ENCODE measurements at places on chromosomes 4 and X.

DNA sequence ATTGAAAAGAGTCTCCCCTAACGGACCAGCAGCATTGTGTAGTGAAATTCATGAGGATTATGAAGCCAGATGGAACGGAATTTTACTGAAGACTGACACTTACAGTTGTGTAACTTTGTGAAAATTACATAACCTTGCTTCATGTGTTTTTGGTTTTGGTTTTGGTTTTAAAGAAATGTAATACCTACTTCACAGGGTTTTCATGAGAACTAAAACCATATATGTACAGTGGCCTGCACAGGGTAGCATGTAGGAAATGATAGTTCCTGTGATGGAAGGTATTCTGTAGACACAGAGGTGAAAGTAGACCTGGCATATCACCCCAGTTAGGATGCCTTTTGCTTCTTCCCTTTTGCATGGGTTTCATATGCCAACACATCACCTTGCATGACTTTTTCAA is 247.0 kb downstream of the BANK1 start:
- DNase-seq: no peak

DNA sequence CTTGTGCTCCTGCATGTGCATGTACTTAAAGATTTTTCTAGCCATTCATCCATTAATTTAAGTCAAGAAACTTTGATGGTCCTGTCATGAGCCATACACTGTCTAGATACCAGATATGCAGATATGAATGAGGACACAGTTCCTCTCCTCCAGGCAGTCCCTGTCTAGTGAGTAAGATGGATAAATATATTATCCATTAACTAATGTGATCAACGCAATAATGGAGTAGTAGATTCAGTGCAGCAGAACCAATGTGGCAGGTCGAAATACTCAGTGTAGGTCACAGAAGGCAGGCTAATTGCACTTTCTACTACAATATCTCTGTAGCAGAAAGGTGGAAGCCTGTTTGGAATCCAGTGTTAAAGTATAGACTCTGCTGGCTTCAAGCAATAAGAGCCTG is 112.5 kb downstream of the PCDH7 start:
- no peak for DNase-seq

DNA sequence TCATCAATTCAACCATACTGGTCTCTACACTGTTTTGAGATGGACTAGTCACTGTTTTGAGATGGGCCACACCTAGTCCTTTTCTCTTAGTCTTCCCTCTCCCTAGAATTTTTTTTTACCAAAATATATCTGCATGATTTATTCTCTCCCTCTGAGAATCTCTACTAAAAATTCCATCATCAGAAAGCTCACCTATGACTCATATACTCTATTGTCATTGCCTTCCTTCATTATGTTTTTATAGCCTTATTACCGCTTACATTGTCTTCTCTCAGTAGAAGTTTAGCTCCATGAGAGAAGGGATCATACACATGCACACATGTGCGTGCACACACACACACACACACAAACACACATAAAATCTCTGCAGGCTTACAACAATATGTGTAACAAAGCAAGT is 303.6 kb downstream of the PCDH10 start:
- DNase-seq: no peak

DNA sequence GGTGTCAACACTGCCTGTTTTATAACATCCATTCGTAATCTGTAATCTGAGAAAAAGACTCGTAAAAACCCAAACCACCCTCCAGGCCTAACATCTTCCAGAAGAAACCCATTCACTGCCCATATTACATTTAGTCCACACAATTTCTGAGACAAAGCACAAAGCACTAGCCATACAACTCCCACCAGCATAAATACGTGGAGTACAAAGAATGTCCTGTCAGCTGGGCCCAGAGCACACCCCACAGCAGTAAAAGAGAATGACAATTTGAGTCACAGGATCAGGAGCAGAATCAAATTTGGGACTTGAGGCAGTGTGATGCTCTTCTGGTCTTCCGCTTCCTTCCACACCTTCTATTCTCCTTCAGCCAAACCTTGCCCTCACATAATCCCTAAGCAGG is 6.8 kb downstream of the MECP2 start:
- no peak for DNase-seq

GRCh38 chr4:72451349-72451748 is 117.7 kb downstream of the ADAMTS3 start:
- no peak for DNase-seq

- DNase-seq: no peak
Measured at GRCh38 chr4:37767546-37767945, 58.9 kb upstream of the PGM2 start.

- DNase-seq: no peak
Measured at GRCh38 chrX:65744965-65745364, 77.5 kb downstream of the MSN start.

GRCh38 chrX:20432048-20432447 is 165.3 kb upstream of the RPS6KA3 start:
- DNase-seq: no peak

DNA sequence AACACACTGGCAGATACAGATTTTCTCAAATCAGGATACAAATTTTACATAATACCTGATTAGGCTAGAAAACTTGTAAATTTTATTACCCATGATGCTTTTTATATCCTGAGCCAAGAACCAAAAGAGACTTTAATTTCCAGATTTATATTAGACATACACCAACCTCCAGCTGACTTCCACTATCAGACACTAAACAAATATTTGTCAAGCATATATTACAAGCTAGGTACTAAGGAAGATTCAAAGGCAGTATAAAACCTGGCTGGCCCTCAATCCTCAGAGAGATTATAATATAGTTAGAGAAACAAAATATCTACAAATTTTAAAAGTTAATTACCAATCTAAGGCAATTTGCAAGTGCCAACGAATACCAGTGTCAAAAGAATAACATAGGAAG is 357.8 kb upstream of the F9 start:
- DNase-seq: no peak

DNA sequence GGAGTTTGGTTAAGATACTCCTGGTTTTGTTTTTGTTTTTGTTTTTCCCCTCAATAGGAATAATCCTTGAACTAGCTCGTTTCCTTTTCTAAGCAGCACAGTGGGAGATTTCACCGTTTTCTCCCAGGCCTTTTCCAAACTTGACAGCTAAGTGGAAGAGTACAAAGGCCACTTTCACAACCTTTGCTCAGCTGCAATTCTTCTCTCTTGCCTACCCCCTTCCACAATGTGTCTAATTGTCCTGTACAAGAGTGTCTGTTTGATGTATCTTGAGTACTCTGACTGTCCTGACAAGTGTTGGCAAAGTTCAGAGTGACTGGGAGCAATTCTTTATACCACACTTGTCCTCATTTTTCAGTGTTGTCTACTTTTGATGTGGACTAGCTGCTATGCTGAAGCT is 674.3 kb upstream of the AMOT start:
- DNase-seq: no peak

DNA sequence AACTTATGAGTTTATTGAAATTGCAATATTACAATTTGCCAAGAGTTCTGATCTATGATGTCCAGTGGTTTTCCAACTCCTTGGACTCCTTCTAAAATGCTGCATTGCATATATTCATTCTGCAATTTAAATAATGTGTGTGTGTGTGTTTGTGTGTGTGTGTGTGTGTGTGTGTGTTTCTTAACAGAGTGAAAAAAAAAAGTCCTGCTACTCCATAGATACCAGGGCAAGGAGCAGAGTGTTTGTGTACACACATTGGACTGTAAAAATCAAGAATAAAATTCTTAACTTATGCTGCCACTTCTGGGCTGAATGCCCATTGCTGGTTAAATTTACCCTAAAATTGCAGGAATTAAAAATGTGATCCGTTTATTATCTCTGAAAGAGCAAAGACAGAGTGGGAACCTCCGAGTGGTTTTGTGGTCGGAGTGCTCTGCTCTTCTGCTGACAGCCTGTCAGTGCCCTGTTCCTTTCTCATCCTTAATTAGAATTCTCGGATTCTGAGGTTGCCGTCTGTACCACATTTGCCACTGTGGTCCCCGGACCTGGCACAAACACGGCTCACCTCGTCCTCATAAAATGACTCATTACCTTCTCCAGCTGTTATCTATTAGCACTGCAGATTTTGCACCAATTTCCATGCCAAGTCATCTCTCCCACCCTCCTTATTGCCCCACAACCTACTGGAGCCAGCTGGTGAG is 355.5 kb downstream of the KCNIP4 start:
- no peak for DNase-seq

GRCh38 chrX:57044245-57044644 is 48.9 kb upstream of the SPIN3 start:
- DNase-seq: no peak

DNA sequence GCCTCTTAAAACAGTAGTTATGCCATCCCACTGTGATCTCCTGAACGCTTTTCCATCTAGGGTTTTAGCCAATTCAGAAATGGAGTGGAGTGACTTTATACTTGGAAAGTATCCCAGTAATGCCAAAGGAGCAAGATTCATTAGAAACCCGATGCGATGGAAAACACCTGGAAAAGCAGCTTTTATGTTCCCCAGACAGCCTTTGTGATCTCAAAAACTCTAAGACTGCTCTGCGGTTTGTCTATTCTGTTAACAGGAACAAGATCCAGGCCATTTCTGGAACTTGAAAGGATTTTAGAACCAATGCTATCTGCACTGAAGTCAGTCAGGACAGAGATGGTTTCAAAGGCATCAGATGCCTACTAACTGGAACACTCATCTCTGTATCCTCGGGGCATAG is 145.1 kb downstream of the APBB2 start:
- DNase-seq: no peak

Data from immature natural killer cell (primary cell).